Umbilical cord (tissue), 2 donors: ENCODE measurements at places on chromosomes 6 and 20.

GRCh38 chr20:48763216-48763914, 64.4 kb downstream of the PREX1 start:
- DNase-seq = no peak

DNA sequence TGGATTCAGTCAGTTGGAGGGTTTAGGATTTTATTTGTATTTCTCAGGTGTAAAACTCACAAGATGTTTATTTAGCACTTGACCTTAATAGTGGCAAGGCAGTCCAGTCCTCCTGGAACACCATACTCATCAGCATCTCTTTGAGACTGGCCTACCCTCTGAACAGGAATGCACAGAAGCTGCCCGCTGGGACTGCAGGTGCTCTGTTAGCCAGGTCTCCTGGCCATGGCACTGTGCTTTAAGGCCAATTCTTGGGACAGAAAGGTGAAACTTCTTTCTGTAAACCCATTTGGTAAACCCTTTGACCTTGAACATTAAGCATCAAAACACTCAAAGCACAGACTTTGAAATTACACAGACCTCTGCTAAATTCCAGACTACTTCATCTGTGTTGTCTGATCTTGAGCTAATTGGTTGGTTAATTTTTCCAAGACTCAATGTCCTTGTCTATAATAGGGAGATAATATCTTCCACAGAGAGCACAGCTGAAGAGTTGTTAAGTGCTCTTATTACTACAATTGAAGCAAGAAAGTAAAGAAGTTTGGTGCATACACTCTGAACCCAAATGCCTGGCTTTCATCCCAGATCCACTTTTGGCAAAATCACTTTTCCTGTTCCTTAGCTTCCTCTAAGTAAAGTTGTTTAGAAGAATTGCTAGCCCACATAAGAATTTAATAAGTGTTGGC, 54.9 kb upstream of the NT5E start:
- no peak for DNase-seq

DNA sequence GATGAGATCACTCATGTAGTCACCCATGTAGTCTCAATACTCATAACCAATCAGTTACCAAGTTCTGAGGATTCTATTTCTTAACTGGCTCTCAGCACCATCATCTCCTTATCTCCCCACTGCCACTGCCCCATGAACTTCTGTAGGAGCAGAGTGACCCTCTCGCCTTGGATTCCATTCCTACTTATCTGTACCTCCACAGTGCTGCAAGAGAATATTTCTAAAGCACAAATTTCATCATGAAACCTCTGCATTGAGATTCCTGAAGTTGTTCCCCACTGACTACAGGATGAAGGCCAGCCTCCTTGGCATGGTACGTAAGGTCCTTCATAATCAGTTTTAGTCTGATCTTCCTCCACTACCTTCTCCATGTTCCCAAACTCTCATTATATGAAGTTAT, 34.8 kb downstream of the BACH2 start:
- DNase-seq = no peak

GRCh38 chr6:119147101-119148053, 68.9 kb upstream of the FAM184A start:
- peak; percentile 88 for DNase-seq

DNA sequence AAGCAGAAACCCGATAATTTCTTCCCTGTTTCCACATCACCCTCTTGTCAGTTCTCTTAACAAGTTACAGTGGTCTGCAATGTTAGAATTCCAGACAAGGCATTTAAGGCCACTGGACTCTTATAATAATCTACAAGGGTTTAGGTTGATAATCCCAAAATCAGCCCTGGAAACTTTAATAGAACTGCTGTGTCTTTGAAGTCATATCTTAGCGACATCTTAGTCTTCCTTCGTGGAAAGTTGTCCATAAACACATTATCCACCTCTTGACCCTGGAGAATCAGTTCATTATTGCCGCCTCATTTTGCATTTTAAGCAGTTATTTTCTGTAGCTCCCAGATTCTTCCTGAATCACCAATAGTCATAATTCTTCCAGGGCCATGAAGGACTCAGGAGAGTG, 108.6 kb upstream of the PLCB4 start:
- peak; percentile 91 for DNase-seq

DNA sequence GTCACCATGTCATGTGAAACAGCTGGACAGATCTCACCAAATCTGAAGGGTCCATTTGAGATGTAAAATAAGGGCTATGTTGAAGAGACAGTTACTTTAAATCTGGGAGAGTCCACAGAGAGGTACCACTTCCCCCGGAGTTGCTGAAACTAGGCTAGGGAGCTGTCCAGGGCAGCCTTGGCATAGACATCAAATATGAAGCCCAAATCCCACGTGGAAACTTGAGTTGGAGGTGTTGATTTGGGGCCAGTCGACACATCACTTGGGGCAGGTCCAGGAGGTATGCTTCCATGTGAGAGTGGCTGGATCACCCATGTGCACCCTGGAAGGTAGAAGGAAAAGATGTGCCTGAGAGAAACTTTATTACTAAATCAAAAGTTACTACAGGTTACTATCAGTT, 12.0 kb upstream of the SERPINB9 start:
- DNase-seq = no peak

GRCh38 chr6:11762794-11763459, 15.7 kb downstream of the ADTRP start:
- peak; percentile 82 for DNase-seq

DNA sequence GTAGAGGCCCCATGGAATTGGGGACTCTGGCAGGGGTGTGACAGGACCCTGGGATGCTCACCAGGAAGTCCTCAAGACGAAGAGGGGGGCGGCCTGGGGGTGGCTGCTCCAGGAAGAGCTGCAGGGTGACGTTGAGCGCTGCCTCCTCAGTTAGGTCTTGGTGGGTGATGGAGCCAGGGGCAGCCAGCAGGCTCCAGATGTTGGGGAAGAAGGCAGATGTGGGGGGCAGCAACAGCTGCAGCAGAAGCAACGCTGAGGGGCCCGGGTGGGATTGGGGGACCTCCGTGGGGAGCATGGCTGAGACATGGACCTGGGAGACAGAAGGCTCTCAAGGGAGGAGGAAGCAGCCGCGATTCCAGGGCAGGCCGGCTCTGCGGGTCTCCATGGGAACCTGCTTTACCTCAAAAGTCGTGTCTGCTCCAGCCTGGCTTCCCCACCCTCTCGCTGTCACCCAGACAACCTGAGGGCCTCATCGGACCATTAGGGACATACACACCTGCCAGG, 591 bp downstream of the VWA7 start:
- DNase-seq = no peak

GRCh38 chr6:85163156-85164080, 286.5 kb upstream of the NT5E start:
- DNase-seq = no peak

DNA sequence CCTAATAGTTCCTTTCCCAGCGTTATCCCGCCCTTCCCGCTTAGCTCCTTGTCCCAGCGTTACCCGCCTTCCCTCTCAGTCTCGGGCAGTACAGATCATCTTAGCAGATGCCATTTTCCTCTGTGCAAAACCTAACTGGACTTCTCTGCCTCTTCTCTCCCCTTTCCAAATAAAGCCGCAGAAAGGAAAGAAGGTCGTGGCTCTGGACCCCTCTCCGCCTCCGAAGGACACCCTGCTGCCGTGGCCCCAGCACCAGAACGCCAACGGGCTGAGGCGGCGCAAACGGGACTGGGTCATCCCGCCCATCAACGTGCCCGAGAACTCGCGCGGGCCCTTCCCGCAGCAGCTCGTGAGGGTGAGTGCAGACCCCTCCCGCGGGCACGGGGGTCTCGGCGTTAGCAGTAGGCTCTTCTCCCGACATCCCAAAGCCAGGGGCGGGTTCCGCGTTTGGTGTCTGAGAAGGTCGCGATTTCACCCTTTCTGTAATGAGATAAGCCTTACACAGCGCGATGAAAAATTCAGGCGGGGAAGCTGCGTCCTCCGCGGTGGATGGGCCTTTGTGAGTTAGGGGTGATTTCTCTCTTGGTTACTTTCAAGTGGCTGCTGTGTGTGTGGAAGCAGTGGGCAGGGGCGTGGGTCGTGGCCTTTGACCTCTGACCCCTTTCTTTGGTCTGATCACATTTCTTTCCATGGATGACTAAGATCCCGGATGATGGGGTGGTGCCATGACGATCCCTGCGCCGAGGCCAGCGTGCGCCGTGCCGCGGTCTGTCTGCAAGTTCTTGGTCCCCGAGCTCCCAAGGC, 292.7 kb downstream of the TAF4 start:
- no peak for DNase-seq

GRCh38 chr6:17450397-17450796, 57.0 kb downstream of the CAP2 start:
- no peak for DNase-seq

GRCh38 chr20:37567671-37568588, 40.3 kb upstream of the BLCAP start:
- peak; percentile 42 for DNase-seq

DNA sequence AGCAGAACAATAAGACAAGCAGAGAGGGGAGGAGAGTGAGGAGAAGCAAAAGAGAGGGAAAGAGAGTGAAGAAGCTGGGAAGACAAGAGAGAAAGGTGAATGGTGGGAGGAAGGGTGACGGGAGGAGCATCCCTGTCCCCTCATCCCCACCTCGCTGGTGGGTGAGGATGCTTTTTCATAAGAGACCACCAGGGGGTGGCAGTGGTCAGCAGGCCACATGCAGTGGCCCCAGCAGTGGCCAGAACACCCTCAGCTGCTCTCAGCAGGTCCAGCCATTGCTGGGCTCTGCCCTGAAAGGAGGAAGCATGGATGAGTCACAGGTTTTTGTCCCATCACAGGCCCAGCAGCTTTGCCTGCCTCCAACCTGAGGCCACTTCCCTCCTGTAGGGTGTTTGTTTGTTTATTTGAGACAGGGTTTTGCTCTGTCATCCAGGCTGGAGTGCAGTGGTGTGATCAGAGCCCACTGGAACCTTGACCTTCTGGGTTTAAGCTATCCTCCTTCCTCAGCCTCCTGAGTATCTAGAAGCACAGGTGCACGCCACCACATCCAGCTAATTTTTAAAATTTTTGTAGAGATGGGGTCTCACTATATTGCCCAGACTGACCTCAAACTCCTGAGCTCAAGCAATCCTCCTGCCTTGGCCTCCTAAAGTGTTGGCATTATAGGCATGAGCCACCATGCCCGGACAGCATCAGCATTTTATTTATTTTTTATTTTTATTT, 24.0 kb downstream of the FGD2 start:
- DNase-seq = peak; percentile 59

GRCh38 chr6:156421933-156422332, 355.2 kb upstream of the ARID1B start:
- no peak for DNase-seq

GRCh38 chr6:28765978-28766351, 157.8 kb downstream of the TRIM27 start:
- DNase-seq = no peak

DNA sequence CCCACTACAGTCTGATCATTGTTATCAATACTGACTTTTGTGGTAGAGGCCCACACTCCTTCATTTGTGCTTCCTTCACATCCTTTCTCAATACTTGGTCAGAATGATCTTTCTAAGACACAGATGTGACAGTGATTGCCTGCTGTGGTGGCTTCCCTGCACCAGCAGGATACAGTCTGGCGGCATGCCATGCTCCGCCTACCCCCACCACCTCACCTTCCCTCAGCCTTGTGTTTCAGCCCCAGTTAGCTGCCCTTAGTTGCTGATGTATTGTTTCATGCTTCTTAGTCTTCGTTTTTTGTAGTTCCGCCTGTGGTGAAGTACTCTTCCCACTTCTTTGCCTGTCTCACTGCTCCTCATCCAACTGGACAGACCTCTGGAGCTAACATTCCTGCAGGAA, 10.9 kb downstream of the LRRC1 start:
- no peak for DNase-seq

- DNase-seq = no peak
Measured at GRCh38 chr6:4010689-4011090, 68.2 kb downstream of the FAM217A start.

DNA sequence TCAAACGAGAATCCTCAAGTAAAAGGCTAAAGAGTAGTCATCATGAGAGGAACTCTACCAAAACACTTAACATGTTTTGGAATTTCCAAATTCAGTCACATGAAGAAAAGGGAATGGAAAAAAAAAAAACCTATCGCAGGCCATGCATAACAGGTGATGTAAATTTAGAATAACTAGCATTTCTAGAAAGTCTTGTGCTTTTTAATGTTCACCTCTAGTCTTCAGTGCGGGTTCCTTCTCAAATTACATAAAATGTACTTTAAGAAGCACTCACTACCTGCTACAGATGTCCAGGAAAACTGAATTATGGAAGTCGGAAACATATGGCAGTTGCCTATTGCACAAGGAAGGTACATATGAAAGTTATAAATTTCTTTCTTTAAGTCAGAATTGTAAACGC, 6.1 kb upstream of the TBX18 start:
- no peak for DNase-seq

DNA sequence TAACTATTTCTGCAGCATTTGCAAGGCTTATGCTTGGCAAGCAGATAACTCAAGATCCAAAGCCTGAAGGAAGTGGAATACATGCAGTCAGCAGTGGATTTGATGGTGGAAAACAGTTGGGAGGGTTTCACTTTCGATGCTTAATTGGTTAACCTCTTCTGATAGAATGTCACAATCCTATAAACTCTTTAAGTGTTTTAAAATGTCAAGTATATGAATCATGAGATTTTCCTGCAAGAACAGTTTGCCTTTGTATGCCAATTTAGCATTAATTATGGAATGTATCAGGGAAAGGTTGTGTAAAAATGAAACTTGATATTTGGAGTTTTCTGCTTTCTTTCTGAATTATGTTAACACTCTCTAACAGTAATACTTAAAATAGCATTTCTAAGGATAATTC, 36.6 kb downstream of the NKX2-4 start:
- no peak for DNase-seq

DNA sequence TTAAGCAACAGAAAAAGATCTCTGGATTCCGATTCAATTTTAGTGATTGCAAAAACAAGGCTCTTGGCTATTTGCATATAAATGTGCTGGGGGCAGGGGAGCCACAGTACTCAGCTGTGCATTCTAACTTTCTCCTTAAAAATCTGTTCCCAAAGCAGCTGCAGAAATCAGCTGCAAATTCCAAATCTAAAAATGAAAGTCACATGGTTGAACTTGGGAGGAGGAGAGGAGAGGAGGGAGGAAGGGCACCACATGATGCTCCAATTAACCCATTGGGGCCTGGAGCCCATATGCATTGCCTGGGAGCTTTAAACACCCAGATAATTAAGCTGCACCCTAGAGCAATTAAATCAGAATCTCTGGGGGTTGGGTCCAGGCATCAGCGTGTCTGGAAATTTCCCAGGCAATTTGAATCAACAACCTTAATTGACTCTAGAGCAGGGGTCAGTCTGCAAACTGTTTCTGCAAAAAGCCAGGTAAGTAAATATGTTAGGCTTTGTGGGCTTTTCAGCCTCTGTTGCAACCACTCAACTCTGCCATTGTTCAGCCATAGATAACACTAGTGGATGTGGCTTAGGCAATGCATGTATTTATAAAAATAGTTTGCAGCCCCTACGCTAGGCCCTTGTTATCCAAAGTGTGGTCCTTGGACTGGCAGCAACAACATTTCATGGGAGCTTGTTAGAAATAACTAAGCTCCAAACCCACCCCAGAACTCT, 508.1 kb downstream of the KIF16B start:
- peak; percentile 28 for DNase-seq

DNA sequence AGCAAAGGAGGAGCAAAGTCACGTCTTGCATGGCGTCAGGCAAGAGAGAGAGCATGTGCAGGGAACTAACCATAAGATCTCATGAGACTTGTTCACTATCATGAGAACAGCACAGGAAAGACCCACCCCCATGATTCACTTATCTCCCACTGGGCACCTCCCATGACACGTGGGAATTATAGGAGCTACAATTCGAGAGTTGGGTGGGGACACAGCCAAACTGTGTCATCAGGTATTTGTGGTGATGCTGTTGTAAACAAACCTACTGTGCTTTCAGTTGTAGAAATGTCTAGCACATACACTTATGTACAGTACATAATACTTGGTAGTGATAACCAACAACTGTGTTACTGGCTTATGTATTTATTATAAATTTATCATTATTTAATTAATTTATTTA, 128.3 kb downstream of the UTRN start:
- DNase-seq = no peak
